CD14-positive monocyte (primary cell): ENCODE measurements at places on chromosomes 16 and 17. TPM values are rescaled to one million over a fixed set of nuclear protein-coding genes. Genes with fewer than 3 reads are reported as not detected.
A peak's percentile ranks its signal among the peaks of the same experiment; 100 is the strongest.

GRCh38 chr17:68356949-68357455 is 65.7 kb downstream of the ARSG start:
- H3K27ac ChIP-seq, result peak overlapping the region; percentile 58
- H3K4me1 ChIP-seq, result peaks cover 65% of the 10 kb centered on the region
- H3K4me3 ChIP-seq, result no peak overlapping the region
- H3K36me3 ChIP-seq, result peaks cover 2% of the 10 kb centered on the region
- DNase-seq, result no peak

The NPIPB6 gene
- 0.17 TPM for polyA plus RNA-seq

The TMEM235 gene
- polyA plus RNA-seq, result not detected

The HS3ST3B1 gene
- 0.09 TPM for polyA plus RNA-seq

- no peak overlapping the region for H3K4me3 ChIP-seq
- H3K4me1 ChIP-seq, result no peaks in the 10 kb centered on the region
- H3K27me3 ChIP-seq, result peaks cover 6% of the 10 kb centered on the region
- no peak for DNase-seq
- H3K36me3 ChIP-seq, result no peaks in the 10 kb centered on the region
Measured at GRCh38 chr16:66120656-66121055, 245.8 kb upstream of the CDH5 start.

GRCh38 chr17:65690626-65691310 is 129.3 kb upstream of the AXIN2 start:
- no peak overlapping the region for H3K4me3 ChIP-seq
- no peak overlapping the region for H3K27ac ChIP-seq
- H3K27me3 ChIP-seq, result no peaks in the 10 kb centered on the region

- DNase-seq, result no peak
- H3K4me3 ChIP-seq, result no peak overlapping the region
- peaks cover 24% of the 10 kb centered on the region for H3K36me3 ChIP-seq
- no peaks in the 10 kb centered on the region for H3K4me1 ChIP-seq
Measured at GRCh38 chr16:27712251-27712711, 162.3 kb downstream of the KATNIP start.

DNA sequence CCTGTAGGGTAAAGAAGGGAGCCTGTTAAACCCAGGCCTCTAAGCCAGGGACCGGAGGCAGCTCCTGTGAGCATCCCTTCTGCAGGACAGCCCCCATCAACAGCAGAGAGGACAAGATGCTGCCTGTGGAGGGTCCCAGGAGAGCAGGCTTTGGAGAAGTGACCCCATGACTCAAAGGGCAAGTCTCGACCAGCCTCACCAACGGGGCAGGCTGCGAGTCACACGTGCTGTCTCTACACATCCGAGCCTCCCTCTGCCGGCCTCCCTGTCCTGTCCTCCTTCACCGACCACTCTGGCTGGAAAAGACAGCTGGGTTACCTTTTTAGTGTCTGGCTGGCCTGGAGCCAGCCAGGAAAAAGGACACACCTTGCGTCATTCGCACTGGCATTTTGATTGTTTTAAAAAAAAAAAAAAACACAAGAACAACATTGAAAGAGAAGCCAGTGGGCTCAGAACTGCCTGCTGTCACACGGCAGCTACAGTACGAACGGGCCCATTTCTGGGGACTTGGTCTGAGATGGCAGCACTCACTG is 74.5 kb upstream of the RCVRN start:
- peak overlapping the region; percentile 53 for H3K27ac ChIP-seq
- H3K27me3 ChIP-seq, result no peaks in the 10 kb centered on the region
- H3K36me3 ChIP-seq, result peaks cover 46% of the 10 kb centered on the region
- H3K4me1 ChIP-seq, result peaks cover 38% of the 10 kb centered on the region
- no peak overlapping the region for H3K4me3 ChIP-seq

DNA sequence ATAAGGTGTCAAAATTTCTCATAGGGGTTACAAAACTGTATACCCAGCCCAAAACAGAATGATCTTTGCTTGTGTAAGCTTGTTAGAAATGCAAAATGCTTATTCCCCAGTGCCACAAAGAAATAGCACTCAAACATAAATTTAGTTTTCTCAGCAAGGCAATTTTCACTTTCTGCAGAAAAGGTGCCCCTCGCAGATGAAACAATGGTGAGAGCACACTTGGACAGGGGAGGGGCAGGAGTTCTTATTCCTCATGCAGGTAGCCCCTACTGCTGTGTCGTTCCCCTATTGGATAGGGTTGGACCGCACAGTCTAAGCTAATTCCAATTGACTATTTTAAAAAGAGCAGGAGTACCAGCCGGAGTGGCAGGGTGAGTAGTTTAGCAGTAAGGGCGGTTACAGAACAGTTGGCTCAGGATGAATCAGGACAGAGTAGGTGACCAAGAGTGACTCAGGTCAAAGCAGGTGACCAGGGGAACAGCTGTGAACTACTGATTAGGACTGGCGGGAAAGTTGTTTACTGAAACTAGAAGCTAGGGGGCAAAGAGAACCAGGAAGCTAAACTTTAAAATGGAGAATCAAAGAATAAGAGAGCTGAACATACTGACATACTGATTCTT is 5.5 kb upstream of the LDHD start:
- no peak overlapping the region for H3K4me3 ChIP-seq
- H3K36me3 ChIP-seq, result no peaks in the 10 kb centered on the region
- no peak for DNase-seq
- H3K27ac ChIP-seq, result no peak overlapping the region

The LGALS9B gene
- polyA plus RNA-seq, result 0.09 TPM in 1 of 2 replicates, not detected in the other

GRCh38 chr16:13997933-13998332 is 73.2 kb upstream of the MRTFB start:
- no peaks in the 10 kb centered on the region for H3K27me3 ChIP-seq
- no peak for DNase-seq
- peaks cover 5% of the 10 kb centered on the region for H3K4me1 ChIP-seq

DNA sequence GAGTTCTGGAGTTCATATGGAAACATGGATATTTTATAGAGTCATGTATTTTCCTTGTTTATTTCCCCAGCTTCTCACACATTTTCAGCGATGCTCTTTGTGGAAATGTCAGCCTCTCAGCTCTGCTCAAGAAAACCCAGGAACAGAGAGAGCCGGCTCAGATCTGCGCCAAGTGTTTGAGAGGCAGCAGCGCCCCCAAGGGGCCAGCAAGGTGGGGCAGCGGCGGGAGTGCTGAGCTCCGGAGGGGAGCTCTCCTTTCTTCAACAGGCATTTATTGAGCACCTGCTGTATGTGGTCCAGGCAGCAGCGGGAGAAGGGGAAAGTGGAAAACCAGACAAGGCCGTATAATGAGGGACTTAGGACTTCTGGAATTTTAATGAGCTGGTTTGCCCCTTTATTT is 421.1 kb upstream of the C16orf82 start:
- H3K36me3 ChIP-seq, result no peaks in the 10 kb centered on the region
- no peak overlapping the region for H3K27ac ChIP-seq
- H3K4me3 ChIP-seq, result no peak overlapping the region
- H3K27me3 ChIP-seq, result no peaks in the 10 kb centered on the region
- H3K4me1 ChIP-seq, result no peaks in the 10 kb centered on the region

GRCh38 chr16:81711657-81712319 is 67.3 kb upstream of the PLCG2 start:
- no peak overlapping the region for H3K27ac ChIP-seq
- no peak overlapping the region for H3K4me3 ChIP-seq
- H3K4me1 ChIP-seq, result peaks cover 3% of the 10 kb centered on the region
- H3K36me3 ChIP-seq, result peaks cover 29% of the 10 kb centered on the region
- DNase-seq, result no peak
- no peaks in the 10 kb centered on the region for H3K27me3 ChIP-seq

DNA sequence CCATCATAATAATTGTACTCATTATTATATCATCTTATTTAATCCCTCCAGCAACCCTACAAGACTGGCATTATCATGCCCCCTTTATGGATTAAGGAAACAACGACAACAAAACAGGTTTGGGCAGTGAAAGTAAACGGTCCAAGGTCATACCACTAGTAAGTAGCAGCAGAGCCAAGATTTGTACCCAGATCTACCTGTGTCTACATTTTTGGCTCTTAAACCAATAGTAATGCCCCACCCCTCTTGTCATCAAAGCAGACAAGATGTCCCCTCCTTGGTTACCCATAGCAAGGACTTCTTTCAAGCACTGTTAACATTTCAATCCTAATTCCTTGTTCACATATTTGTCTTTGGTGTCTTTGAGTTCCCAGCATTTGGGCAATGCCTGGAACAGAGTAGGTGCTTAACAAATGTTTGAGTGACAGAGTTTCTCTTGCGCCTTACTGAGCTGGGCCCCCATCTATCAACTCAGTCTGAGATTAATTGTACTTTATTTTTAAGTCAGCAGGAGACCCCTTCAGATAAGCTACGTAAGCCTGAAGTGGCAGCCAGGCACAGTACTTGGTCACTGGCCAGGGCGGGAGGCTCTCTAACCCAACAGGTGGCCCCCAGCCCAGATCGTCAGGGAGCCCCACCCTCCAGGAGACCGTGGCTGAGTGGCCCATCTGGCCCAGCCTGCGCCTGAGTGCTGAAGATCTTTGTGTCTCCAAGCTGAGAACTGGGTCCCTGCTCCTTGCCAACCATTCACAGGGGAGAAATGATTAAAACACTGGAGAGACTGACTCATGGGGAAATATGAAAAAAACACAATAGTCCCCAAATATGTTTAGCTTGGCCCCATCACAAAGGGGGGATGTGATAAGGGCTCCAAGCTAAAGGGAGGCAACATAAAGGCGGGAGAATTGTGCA is 75.8 kb downstream of the AXIN2 start:
- H3K36me3 ChIP-seq, result no peaks in the 10 kb centered on the region
- no peaks in the 10 kb centered on the region for H3K27me3 ChIP-seq
- DNase-seq, result no peak
- no peak overlapping the region for H3K27ac ChIP-seq
- no peak overlapping the region for H3K4me3 ChIP-seq

- H3K4me1 ChIP-seq, result no peaks in the 10 kb centered on the region
- H3K27me3 ChIP-seq, result no peaks in the 10 kb centered on the region
- no peak overlapping the region for H3K27ac ChIP-seq
- DNase-seq, result no peak
Measured at GRCh38 chr16:55938126-55938525, 63.0 kb upstream of the CES5A start.

- H3K4me3 ChIP-seq, result no peak overlapping the region
- H3K4me1 ChIP-seq, result no peaks in the 10 kb centered on the region
- DNase-seq, result peak; percentile 6
- no peaks in the 10 kb centered on the region for H3K27me3 ChIP-seq
- no peaks in the 10 kb centered on the region for H3K36me3 ChIP-seq
- no peak overlapping the region for H3K27ac ChIP-seq
Measured at GRCh38 chr16:14501331-14502255, 128.5 kb downstream of the PARN start.

- H3K27ac ChIP-seq, result no peak overlapping the region
- no peak overlapping the region for H3K4me3 ChIP-seq
- no peaks in the 10 kb centered on the region for H3K27me3 ChIP-seq
Measured at GRCh38 chr17:76198702-76199101, 41.6 kb downstream of the RNF157 start.

The ARL2BP gene
- polyA plus RNA-seq, result 84.0 TPM

GRCh38 chr16:24729243-24729950 is at the start of gene TNRC6A:
Gene TNRC6A (plus strand): TSS chr16:24729651. CDS start chr16:24729842, 191 bp downstream.
- H3K27me3 ChIP-seq, result peaks cover under 1% of the 10 kb centered on the region
- DNase-seq, result peak; percentile 89
- peaks cover 29% of the 10 kb centered on the region for H3K4me1 ChIP-seq
- H3K4me3 ChIP-seq, result peak within 1 kb of the TSS; percentile 65
- H3K36me3 ChIP-seq, result peaks cover 16% of the 10 kb centered on the region

The CD300A gene
- 222 TPM for polyA plus RNA-seq

- H3K4me3 ChIP-seq, result no peak overlapping the region
- no peaks in the 10 kb centered on the region for H3K36me3 ChIP-seq
- DNase-seq, result no peak
- peaks cover 7% of the 10 kb centered on the region for H3K4me1 ChIP-seq
- H3K27ac ChIP-seq, result no peak overlapping the region
- no peaks in the 10 kb centered on the region for H3K27me3 ChIP-seq
Measured at GRCh38 chr16:19757762-19758595, 39.9 kb downstream of the IQCK start.

The TBC1D3G gene
- polyA plus RNA-seq, result not detected

GRCh38 chr17:10010752-10011151 is 105.7 kb upstream of the RCVRN start:
- peaks cover 32% of the 10 kb centered on the region for H3K4me1 ChIP-seq
- H3K27ac ChIP-seq, result peak overlapping the region; percentile 24
- H3K36me3 ChIP-seq, result peaks cover 54% of the 10 kb centered on the region
- no peak for DNase-seq
- H3K4me3 ChIP-seq, result no peak overlapping the region

- peaks cover 75% of the 10 kb centered on the region for H3K36me3 ChIP-seq
- peak; percentile 20 for DNase-seq
- H3K4me1 ChIP-seq, result no peaks in the 10 kb centered on the region
- H3K4me3 ChIP-seq, result no peak overlapping the region
- no peak overlapping the region for H3K27ac ChIP-seq
Measured at GRCh38 chr17:18246880-18247612, 11.5 kb downstream of the FLII start.

DNA sequence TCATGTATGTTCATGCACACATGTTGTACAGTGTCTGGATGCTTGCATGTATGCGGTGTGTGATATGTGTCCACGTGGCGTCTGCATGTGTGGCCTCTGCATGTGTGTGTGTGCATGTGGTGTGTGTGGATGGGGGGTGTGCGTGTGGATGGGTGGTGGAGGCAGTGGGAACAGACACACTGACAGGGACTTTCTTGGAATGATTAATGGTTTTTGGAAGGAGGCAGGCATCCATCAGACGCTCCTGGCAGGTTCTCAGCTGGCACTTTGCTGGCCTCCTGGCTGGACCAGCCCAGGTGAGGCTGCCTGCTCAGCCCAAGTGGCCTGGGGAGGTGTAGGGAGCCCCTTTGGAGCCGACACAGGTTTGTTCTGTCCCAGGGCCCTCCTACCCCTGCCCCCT is 121.2 kb upstream of the CIBAR2 start:
- H3K4me1 ChIP-seq, result peaks cover 9% of the 10 kb centered on the region
- H3K27ac ChIP-seq, result no peak overlapping the region
- peaks cover 43% of the 10 kb centered on the region for H3K27me3 ChIP-seq
- no peak overlapping the region for H3K4me3 ChIP-seq

The CETP gene
- polyA plus RNA-seq, result 2.1 TPM

GRCh38 chr17:68600067-68600930 is 868 bp downstream of the FAM20A start:
- H3K36me3 ChIP-seq, result no peaks in the 10 kb centered on the region
- H3K27ac ChIP-seq, result no peak overlapping the region
- peaks cover 42% of the 10 kb centered on the region for H3K4me1 ChIP-seq
- DNase-seq, result peak; percentile 12
- peaks cover 67% of the 10 kb centered on the region for H3K27me3 ChIP-seq
